NCI-H2029 (cell line): ENCODE measurements at places on chromosomes 1 and 21.

GRCh38 chr1:88321706-88322105, 362.4 kb upstream of the PKN2 start:
- no peak for DNase-seq

DNA sequence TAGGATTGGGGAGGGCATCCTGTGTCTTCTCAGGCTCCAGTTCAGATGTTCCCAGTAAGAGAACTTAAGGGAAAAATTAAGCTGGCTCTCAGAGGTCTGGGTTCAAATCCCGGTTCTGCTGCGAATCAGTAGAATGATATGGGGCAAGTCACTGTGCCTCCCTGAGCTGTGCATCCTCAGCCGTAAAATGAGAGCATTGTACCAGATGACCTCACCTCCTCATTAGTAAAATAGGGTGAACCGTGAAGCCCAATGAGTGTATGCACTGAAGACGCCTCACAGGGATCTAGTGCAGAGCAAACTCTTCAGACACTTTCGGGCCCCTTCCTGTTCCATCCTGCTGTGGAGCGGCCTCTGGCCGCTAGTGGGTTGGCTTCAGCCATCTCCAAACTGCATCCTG, 36.0 kb downstream of the SYT6 start:
- DNase-seq, result no peak

- peak; percentile 59 for DNase-seq
Measured at GRCh38 chr1:19430121-19431068, 54.9 kb downstream of the CAPZB start.

- DNase-seq, result peak; percentile 36
Measured at GRCh38 chr1:64663668-64664067, 81.2 kb upstream of the RAVER2 start.

- DNase-seq, result no peak
Measured at GRCh38 chr1:170494369-170494768, 37.6 kb upstream of the GORAB start.

- no peak for DNase-seq
Measured at GRCh38 chr1:184866586-184866985, 107.7 kb downstream of the NIBAN1 start.

GRCh38 chr1:92797961-92798360, 13.1 kb upstream of the EVI5 start:
- no peak for DNase-seq

DNA sequence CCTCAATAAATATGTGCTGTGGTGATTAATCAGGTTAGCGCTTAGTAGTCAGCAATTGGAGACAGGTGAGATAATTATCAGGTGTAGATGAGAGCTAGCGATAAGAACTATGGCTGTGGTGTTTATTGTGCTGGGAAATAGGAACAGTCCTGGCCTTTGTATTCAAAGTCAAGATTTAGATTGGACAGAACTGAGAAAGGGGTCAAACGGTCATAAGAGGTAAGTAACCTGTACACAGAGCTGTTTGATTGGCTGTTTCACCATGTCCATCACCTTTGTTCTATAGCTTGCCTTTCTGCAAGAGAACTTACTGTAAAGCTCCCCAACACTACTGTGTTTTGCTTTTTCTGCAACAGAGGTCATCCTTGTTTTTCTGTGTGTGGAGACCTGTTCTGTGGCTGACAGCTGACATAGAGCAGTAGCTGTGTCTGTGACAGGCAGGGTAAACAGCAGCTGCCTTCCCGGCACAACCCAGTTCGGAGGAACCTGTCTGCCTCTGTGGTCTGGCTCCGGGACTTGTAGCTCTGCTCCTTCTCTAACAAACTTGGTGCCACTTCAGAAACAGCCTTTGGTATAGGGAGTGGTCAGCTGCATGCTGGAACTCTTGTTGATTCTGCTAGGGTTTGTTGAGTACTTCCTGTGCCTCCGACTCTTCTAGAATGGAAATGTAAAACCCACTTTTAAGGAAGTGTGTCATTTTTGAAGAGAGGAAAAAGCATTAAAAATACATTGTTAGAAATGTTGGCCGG, 21.1 kb upstream of the CDC42 start:
- DNase-seq, result no peak

GRCh38 chr1:29752141-29752540, 515.8 kb downstream of the PTPRU start:
- DNase-seq, result no peak

- no peak for DNase-seq
Measured at GRCh38 chr1:97332716-97333115, 588.1 kb downstream of the DPYD start.

DNA sequence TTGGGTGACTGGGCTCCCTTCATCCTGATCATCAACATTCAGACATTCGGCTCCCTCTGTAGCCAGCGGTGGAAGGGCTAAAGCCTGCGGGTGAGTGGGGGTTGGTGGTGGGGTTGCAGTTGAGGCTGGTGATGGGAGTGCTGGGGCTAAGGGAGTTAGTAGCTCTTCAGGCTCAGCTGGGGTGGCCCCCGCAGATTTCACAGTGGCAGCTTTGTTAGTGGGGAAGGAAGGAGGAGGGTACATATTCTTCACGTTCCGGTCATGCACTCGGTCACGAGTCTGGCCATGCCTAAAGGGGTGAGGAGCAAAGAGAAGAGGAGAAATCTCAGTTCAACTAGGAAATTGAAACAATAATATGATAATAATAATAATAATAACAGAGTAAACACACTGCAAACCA, 6.8 kb downstream of the PSMB4 start:
- DNase-seq, result no peak

- no peak for DNase-seq
Measured at GRCh38 chr21:45228171-45228641, 59.5 kb downstream of the POFUT2 start.

DNA sequence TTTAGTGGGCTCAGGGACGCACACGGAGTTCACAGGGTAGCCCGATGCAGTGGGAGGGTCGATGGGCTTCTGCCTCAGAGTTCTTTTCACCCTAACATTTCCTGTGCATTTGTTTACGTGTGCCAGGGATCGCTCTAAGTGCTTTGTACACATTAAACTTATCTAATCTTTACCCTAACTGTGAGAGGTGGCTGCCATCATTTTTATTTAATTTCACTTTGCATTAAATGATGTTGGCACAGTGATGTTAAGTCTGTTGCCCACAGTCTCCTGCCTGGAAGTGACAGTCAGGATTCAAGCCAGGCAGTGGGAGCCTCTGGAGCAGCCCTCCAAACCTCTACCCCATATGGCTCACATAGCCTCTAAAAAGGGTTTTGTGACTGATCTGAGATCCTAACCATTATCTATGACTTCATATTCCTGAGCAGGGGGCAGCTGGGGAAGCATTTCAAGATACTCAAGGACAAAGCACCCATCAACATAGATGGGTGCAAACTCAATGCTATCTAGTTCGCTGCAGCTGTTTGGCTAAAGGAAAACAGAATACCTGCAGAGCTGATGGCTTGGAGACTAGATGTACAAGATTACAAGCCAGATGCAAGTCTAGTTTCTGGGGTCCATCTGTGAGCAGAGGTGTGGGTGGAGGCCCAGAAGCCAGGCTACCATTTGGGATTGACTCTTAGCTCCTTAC, 303.8 kb downstream of the DISC1 start:
- DNase-seq, result no peak

- DNase-seq, result no peak
Measured at GRCh38 chr1:89596698-89597097, 36.2 kb upstream of the LRRC8C start.
